ENCODE measurements at places on chromosomes 4 and X. TPM values are rescaled to one million over a fixed set of nuclear protein-coding genes. Genes with fewer than 3 reads are reported as not detected.
A peak's percentile ranks its signal among the peaks of the same experiment; 100 is the strongest.

GRCh38 chrX:122115604-122116003 lies 1068.2 kb downstream of the GLUD2 start:
- DNase-seq, result no peak

DNA sequence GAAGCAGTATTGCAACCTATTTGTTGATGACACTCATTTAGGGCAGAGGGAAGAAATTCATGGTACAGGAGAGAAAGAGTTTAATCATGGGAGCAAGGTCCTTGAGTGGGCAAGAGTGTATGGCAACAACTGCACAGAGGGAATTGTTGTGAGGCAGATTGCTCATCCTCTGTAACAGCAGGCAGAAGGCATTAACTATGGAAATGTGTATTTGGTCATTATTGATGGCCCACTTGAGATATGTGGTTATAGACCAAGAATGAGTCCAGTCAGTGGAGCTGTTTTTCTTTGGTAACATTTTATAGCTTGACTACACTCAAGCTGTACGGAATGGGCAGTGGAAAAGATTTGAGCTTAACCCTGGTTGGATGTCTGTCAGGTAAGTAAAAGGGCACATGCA lies 15.9 kb downstream of the PLRG1 start:
- DNase-seq, result no peak

- no peak for DNase-seq
Measured at GRCh38 chr4:78186597-78187543, 129.7 kb downstream of the FRAS1 start.

Gene SHROOM4
- total RNA-seq, result 19.3 TPM

- no peak for DNase-seq
Measured at GRCh38 chr4:61397174-61397573, 197.0 kb downstream of the ADGRL3 start.

Gene RAB41
- not detected for total RNA-seq

Gene PRDM8
- total RNA-seq, result 8.3 TPM

GRCh38 chr4:122576261-122577188 lies 44.3 kb downstream of the IL21 start:
- DNase-seq, result peak; percentile 47

- no peak for DNase-seq
Measured at GRCh38 chrX:16240231-16240905, 73.1 kb downstream of the MAGEB17 start.

GRCh38 chrX:47047989-47048388 lies 30.3 kb upstream of the RGN start:
- DNase-seq, result no peak

GRCh38 chr4:125836597-125837195 lies 521.9 kb downstream of the FAT4 start:
- no peak for DNase-seq

GRCh38 chr4:123121241-123121907 lies 199.0 kb upstream of the NUDT6 start:
- no peak for DNase-seq

- DNase-seq, result no peak
Measured at GRCh38 chr4:79652232-79652631, 244.2 kb upstream of the GK2 start.

- no peak for DNase-seq
Measured at GRCh38 chr4:10898072-10898471, 213.5 kb upstream of the CLNK start.

GRCh38 chrX:65985922-65986588 lies 53.8 kb downstream of the VSIG4 start:
- peak; percentile 44 for DNase-seq

Gene CXXC4
- total RNA-seq, result 1.4 TPM

Gene DTHD1
- total RNA-seq, result 1.1 TPM

Gene ASB12
- total RNA-seq, result 2.1 TPM

- no peak for DNase-seq
Measured at GRCh38 chrX:133465254-133465653, 50.0 kb upstream of the GPC4 start.

GRCh38 chr4:80268081-80268823 lies 1.8 kb downstream of the FGF5 start:
- no peak for DNase-seq

DNA sequence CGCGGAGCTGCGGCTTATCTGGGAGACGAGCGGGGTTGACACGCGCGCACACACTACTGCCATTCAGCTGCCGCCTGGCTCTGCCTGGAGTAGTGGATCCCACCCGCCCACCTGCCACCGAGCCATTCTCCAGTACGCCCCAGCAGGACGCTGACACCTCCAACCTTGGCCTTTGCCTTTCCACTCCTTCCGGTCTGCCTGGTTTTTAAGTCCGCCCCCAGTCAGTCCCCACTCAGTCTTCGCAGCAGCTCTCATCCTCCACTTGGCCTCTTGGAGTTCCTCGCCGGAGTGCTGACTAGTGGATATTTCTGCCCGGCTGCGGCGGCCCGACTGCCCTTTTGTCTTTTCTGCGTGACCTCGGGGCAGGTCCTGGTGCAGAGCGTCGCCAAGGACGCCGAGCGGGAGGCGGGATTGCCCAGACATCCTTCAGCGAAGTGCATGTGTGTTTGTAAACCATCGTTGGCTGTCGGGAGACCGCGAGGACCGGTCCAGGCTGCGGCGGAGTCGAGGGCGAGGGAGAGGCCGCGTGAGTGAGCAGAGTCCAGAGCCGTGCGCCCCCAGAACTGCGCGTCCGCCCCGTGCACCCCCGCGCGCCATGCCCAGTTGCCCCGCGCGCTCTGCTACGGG lies 1.1 kb downstream of the SLIT2 start:
- DNase-seq, result no peak

DNA sequence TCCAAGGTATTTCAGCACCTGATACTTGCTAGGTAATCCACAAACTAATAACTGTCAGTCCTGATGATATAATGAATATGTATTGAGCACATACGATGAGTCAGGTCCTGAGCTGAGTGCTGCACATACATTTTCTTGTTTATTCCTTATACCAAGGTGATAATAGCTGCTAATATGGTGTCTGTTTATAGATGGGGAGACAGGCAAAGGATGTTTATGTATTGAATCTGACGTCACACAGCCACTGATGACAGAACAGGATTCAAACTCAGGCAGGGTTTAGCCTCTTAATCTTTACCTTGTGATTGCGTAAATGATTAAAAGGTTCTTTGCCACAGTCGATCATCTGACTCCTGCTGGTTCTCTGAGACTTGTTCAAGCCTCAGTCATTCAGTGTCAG lies 609.9 kb upstream of the CPEB2 start:
- no peak for DNase-seq

Gene CLDN22
- total RNA-seq, result not detected

Gene MAGEC1
- total RNA-seq, result not detected

DNA sequence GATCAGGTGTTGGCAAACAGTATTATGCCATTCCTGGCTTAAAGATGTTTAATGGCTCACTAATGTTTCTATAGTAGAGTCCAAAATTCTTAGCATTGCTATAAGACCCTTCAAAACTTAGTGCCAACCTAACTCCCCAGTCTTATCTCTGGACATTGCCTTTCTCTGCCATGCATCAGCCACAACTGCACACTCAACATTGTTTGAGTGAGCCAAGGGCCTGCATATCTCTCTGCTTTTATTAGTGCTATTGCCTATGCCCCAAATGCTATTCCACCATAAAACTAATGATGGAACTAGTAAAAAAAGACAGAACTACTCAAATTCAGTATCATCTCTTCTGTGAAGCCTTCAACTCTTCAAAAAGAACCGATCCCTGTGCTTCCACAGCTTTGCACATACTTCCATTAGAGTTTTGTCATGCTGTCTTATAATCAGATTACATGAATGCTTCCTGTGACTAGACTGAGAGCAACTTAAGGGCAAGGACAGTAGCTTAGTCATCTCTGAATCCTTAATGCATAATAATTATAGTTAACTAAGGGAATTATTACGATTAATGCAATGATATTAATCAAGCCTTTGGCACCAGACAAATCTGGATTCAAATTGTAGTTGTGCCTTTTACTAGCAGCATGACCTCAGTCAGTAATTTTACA lies 53.7 kb downstream of the CHM start:
- no peak for DNase-seq

DNA sequence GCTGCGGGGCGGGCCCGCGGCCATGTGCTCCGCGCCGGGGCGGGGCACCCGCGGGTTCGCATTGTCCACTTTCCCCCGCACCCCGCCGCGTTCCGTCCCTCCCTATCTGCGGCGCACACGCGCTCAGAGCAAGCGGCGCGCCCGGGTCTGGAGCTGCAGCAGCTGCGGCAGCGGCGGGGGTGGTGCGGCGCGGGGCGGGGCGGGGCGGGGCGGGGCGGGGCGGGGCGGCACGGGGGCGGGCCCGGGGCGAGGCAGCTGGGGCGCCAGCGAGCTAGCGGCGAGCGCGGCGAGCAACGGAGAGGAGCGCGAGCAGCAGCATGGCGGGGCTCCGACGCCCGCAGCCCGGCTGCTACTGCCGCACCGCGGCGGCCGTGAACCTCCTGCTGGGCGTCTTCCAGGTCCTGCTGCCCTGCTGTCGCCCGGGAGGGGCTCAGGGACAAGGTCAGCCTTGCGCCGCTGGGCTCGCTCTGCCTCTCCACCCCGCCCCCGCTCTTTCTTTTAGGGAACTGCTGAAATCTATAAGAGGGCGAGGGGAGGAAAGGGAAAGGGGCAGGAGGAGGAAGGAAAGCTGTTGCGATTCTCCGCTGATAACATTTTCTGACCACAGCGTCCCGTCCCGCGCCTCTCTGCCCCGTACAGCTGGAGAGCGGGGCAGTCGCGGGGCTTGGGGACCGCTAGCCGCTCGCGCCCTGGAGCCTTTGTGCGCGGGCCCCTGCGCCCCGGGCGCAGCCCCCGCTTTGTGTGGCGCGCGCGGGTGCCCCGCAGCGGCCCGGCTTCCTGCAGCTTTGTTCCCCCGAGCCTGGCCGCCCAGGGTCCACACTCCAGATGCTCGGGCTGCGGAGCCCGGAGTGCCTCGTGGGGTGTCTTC lies at the start of gene TMEM131L:
TMEM131L (plus strand) TSS at position 280 of the 868 bp plus-strand sequence; CDS start at position 318, 38 bp downstream.
- peak; percentile 61 for DNase-seq

- no peak for DNase-seq
Measured at GRCh38 chrX:43940816-43941474, 32.2 kb downstream of the NDP start.

- no peak for DNase-seq
Measured at GRCh38 chr4:104901961-104902605, 244.6 kb upstream of the TET2 start.
